ENCODE measurements at places on chromosomes 5 and 9.

- DNase-seq = no peak
Measured at GRCh38 chr9:17665450-17665849, 86.6 kb downstream of the SH3GL2 start.

GRCh38 chr5:75052192-75053053 lies at the start of gene GCNT4:
Gene GCNT4, minus strand, starts transcription at chr5:75052558. Its CDS starts 22,521 bp downstream, at chr5:75030037.
- peak; percentile 69 for DNase-seq

- DNase-seq = peak; percentile 81
Measured at GRCh38 chr5:176573564-176574296, 24.6 kb downstream of the CDHR2 start.

- no peak for DNase-seq
Measured at GRCh38 chr5:83036991-83037575, 40.1 kb downstream of the TMEM167A start.

- no peak for DNase-seq
Measured at GRCh38 chr5:39194466-39195136, 24.8 kb downstream of the FYB1 start.

DNA sequence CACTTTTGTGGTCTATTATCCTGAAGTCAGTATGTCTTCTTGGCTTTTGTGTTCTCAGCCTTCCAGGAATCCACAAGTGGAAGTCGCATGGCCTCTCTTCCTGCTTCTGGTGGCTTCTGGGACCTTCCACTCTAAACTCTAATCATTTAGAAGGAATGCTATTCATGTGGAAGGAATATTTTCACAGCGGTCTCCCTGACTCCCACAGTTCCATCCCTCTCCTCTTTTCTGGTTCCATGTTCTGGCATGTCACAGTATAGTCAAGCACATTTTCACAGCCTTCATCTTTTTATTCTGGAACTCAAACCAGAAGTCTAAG lies 7.3 kb upstream of the RAI14 start:
- no peak for DNase-seq

GRCh38 chr5:35753500-35753899 lies 103.2 kb upstream of the IL7R start:
- DNase-seq = no peak

- DNase-seq = no peak
Measured at GRCh38 chr9:73741316-73741715, 589.7 kb downstream of the ANXA1 start.

DNA sequence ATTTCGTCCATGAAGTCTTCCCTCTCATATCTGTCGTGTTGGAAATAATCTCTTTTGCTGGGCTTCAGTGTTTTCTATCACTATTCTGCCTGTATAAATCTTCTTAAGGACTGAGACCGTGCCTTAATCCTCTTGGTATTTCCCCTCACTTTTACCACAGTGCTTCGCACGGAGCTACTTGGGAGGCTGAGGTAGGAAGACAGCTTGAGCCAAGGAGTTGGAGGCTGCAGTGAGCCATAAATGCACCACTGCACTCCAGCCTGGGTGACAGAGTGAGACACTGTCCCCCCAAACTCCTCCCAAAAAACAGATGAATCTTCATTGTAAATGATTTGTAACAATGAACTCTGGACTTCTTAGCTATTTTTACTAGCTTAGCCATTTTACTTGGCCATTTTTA lies 57.8 kb downstream of the PHAX start:
- DNase-seq = no peak

- no peak for DNase-seq
Measured at GRCh38 chr9:107239474-107239873, 43.6 kb upstream of the RAD23B start.

DNA sequence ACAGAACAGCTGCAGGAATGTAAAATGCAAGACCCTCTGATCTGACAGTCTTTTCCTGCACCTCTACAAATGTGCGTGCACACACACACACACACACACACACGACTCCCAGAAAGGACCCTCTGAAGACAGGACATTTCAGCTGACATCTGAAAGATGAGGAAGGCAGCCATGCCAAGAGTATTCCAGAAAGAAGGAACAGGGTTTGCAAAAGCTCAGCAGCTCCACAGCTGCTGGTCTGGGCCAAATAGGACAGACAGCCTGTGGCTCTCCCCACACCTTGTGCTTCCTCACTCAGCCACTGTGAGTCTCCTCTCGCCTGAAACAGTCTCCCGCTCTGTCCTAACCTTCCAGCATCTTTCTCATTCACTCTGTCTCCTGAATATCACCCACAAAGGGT lies 189.0 kb downstream of the PALM2AKAP2 start:
- DNase-seq = no peak

DNA sequence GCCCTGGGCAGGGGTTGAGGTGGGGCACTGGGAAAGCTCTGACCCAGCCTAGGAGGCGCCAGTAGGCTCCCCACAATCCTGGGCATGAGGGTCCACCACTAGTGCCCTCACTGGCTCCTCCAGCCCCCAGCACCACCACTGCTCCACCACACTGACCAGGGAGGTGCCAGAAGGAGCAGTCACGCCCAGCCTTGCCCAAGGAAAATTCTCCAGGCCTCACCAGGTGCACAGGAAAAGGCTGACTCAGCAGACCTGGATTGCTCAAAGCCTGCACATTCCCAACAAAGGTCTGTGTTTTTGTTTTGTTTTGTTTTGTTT lies 62.9 kb downstream of the ZNF354C start:
- DNase-seq = no peak

DNA sequence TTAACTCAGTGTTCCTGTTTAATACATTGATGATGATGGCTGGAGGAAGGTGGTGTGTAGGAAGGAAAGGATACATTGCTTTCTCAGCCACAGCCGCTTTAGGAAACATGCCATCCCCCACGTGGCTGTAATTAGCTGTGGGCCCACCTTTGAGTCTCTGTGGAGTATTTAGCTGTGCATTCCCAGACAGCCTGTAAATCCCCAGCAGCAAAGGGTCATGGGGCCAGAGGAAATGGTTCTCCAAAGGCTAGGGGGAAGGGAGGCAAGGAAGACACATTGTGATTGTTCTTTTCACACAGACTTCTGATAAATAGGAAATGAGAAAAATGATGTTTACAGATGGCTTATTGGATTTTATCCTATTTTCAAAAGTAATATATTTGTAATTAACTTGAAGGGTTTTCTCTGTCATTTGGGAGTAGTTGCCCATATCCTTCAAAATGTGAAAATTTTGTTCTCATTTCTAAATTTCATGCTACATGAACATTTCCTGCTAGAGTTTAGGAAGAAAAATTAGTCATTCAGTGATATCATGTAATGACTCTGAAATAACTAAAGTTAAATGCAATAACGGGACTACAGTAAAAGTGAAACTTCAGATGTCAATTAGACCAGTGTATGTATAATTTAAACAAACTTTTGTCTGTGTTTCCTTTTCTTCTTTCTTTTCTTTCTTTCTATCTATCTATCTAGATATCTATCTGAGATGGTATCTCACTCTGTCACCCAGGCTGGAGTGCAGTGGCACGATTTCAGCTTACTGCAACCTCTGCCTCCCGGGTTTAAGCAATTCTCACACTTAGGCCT lies 24.3 kb upstream of the F2R start:
- no peak for DNase-seq

DNA sequence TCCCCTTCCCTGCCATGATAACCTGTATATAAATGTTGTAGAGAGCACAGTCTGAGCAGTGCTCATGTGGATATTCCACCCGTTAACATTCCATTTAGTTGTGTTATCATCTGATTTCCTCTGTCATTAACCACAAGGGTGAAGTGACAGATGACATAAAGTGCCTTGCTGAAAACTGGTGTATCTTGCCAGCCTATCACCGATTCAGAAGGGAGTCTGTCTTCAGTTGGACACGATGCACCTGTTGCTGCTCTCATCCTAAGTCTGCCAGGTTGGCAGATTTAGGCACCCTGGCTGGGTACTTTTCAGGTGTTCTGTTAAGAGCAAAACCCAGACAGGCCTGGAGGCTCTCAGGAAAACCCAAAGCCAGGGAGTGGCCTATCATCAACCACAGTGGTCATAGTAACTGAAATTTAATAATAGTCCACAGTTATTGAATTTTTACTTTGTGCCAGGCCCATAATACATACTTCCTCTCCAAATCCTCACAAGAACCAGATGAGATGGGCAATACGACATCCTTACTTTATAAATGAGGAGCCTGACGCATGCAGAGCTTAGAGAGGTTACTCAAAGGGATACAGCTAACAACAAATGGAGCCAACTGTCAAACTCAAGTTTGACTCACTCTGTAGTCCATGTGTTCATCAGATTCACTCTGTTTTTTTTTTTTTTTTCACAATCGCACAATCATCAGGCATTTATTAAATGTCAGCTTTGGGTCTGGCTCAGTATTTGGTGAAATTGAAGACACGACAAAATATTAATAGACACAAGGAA lies 100.7 kb upstream of the SPRY4 start:
- DNase-seq = no peak

DNA sequence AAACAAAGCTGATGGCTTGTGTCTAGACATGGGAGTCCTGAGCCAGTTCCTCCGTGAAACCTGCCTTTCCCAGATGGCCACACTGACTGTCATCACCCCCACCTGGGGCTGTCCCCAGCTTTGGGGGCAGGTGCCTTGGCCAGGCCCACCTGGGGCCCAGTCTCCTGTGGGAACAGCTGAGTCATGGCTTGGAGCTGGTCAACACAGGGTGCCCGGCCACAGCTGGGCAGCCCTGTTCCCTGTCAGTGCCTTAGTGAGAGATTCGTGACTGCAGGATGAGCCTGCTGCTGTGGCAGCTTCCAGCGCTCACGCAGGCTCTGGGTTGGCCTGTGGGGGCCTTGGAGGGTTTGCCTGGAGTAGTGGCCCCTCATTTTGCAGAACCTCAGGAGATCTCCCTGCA lies 56.5 kb downstream of the COL5A1 start:
- DNase-seq = no peak

- peak; percentile 24 for DNase-seq
Measured at GRCh38 chr5:7897014-7897600, 28.2 kb downstream of the MTRR start.

DNA sequence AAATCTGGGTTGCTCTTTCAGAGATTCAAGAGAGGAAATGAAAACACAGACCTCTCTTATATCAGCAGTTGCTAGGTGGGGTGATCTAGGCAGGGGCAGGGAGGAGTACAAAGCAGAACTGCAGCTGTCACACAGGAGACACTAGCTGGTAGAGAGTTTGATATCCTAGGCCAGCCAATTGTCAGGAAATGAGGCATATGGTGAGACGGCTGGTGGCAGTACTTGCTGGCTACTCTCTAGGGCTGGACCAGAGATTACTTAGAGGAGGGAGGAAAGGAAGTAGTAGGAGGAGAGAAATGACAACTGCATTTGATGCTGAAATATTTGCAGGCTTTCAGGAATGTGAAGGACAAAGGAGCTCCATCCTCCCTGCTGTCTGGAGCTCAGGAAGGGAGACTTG lies 113.8 kb downstream of the TRIM32 start:
- DNase-seq = no peak

- DNase-seq = no peak
Measured at GRCh38 chr5:151684690-151685361, 1.9 kb downstream of the SPARC start.

GRCh38 chr9:121560921-121561320 lies 61.3 kb upstream of the GGTA1 start:
- DNase-seq = no peak

GRCh38 chr9:89838621-89839020 lies 233.8 kb downstream of the GADD45G start:
- DNase-seq = no peak

Data from activated T-cell treated with anti-CD3 and anti-CD28 coated beads, Interleukin-2, amount 50 U/mL, for 1 hour (primary cell).